ENCODE measurements at places on chromosomes 4 and X. TPM values are rescaled to one million over a fixed set of nuclear protein-coding genes. Genes with fewer than 3 reads are reported as not detected.

GRCh38 chr4:83195269-83195668 lies 80.7 kb upstream of the PLAC8 start:
- no peak overlapping the region for H3K27ac ChIP-seq
- H3K4me1 ChIP-seq = peaks cover 1% of the 10 kb centered on the region
- no peaks in the 10 kb centered on the region for H3K27me3 ChIP-seq
- DNase-seq = no peak
- no peak overlapping the region for H3K4me3 ChIP-seq

GRCh38 chr4:6907658-6908191 lies 1.9 kb upstream of the TBC1D14 start:
- H3K27ac ChIP-seq = no peak overlapping the region
- peak overlapping the region; percentile 9 for H3K4me3 ChIP-seq
- DNase-seq = no peak
- no peaks in the 10 kb centered on the region for H3K27me3 ChIP-seq
- H3K4me1 ChIP-seq = peaks cover 70% of the 10 kb centered on the region

RASSF6 gene
- not detected for total RNA-seq

GRCh38 chrX:16869393-16870094 lies 618 bp downstream of the RBBP7 start:
- peaks cover 39% of the 10 kb centered on the region for H3K4me1 ChIP-seq
- H3K36me3 ChIP-seq = peaks cover 18% of the 10 kb centered on the region
- peak overlapping the region; percentile 97 for H3K4me3 ChIP-seq
- peak overlapping the region; percentile 96 for H3K27ac ChIP-seq
- no peaks in the 10 kb centered on the region for H3K27me3 ChIP-seq

- H3K4me1 ChIP-seq = no peaks in the 10 kb centered on the region
- H3K27me3 ChIP-seq = no peaks in the 10 kb centered on the region
- no peak for DNase-seq
- no peak overlapping the region for H3K4me3 ChIP-seq
- no peaks in the 10 kb centered on the region for H3K36me3 ChIP-seq
Observed at GRCh38 chr4:41427306-41427882, 110.6 kb upstream of the LIMCH1 start.

Measured in activated CD8-positive, alpha-beta memory T cell treated with anti-CD3 and anti-CD28 coated beads, Interleukin-2, amount 10 ng/mL, durations not matched to agents 7 days and 5 days (primary cell).